ENCODE measurements at places on chromosomes 6 and 20.

GRCh38 chr6:18091382-18091781 is 31.1 kb downstream of the NHLRC1 start:
- no peak for DNase-seq

DNA sequence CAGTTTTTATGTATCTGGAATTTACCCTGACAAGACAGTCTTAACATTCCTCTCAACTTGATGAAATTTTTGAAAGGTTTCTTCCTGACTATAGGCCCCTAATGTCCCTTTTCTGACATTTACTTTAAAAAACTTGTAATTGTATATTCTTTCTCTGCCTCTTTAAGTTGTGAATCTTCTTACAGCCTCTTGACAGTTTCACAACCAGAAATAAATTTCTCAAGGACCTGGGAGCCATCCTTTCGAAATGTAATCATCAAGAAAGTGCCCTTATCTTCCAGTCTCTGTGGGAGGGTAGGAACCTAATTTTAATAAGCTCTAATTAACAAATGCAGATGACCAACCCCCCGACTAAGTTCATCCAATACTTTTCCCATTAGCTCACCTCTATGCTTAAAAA is 403.6 kb upstream of the GJE1 start:
- no peak for DNase-seq

DNA sequence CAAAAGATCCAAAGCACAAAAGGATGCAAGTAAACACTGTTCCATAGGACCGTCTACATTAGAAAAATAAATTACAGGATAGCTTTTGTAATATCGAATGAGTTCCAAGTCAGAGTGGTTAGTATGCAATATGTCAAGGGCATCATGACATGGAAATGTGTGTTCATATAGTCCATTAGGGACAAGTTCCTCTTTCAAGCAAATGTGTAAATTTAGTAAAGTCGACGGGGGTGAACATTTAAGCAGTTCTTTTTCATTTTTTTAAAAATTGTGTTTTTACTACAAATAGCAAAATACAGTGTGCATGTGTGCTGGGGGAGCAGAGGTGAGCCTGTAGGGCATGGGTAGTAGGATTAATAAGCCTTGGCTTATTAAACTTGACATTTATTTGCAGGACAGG is 359.0 kb downstream of the ESR1 start:
- DNase-seq = no peak

GRCh38 chr6:6057442-6058053 is 50.8 kb upstream of the NRN1 start:
- peak; percentile 28 for DNase-seq

DNA sequence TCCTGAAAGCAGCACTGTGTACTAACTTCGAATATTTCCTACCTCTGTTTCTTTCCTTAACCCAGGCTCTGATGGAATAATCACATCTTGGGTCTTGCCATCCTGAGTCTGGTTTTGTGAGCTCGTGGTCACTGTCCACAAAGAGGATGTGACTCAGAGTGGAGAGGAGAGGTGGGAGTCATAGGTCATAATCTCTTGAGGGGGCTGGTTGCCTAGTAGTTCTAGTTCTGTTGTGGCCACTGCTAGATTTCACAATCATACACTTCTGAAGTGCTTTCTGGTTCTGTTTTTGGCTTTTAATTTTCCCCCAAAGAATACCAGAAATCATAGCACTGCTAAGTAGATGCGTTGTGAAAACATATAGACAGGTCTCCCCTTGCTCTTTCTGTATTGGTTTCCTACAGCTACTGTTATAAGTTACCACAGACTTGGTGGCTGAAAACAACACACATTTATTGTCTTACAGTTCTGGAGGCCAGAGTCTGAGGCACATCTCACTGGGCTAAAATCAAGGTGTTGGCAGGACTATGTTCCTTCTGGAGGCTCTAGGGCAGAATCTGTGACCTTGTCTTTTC is 102.8 kb downstream of the NRSN1 start:
- DNase-seq = peak; percentile 35

DNA sequence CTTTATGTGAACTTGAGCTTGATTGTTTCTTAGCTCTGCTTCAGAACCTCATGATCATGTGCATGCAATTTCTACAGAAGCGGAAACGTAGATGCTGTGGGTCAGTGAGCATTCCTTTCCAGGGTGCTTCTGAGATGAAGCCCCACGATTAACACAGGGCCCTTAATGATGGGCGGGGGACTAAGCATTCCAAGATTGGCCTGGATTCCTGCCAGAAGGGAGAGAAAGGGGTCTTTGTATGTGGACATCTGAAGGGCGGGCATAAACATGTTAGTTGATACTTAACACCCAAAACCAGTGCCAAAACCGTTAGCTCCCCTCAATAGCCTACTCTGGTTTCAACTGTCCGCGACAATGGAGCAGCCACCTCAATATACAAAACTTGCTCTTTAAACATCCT is 46.9 kb upstream of the POU3F2 start:
- DNase-seq = no peak

DNA sequence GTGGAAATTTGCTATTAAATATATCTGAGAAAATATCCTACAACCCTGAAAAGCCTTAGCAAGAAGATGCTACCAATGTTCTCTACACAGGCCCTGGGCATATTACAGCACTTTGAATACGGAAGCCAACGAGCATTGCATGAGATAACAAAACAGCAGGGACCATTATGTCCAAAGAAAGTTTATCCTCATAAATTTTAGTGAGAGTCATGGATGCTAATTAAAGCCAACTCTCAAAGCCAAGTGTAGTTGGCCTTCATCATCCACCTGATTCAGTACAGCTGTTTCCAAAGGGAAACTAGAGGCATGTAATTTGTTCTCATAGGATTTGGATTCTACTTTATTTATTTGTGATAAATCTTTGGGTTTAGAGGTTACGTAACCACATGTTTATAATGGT is 564.8 kb downstream of the RFPL4B start:
- no peak for DNase-seq

GRCh38 chr20:58870293-58871014 is 17.9 kb downstream of the GNAS start:
- DNase-seq = peak; percentile 59

- DNase-seq = no peak
These were observed 245.9 kb downstream of the EYS start for GRCh38 chr6:65461121-65461520.

GRCh38 chr6:170178561-170179477 is 112.1 kb downstream of the DLL1 start:
- no peak for DNase-seq

- DNase-seq = no peak
These were observed 20.0 kb upstream of the TRAF3IP2 start for GRCh38 chr6:111625461-111626391.

DNA sequence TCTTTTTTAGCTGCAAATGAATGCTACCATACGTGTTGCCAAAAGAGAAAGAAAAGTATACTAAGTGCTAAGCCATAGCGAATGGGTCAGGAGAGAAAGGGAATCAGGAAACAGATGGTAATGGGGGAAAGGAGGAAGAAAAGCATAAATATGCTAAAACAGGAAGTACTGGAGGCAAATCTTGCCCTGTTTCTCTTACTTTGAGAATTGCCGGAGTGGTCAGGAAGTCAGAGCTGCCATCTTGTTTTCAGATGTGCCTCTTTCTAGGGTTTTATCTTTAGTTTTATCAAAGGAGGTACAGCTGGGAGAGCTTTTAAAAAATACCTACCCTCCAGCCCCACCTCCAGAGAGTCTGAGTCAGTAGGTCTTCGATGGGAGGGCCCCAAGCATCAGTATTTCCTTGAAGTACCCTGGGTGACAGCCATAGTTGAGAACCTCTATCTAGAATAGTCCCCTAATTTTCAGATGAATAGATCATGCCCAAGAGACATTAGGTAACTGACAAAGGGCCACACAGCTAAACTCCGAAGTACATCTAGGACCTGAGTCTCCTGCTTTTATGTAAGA is 193.3 kb downstream of the CLIC5 start:
- no peak for DNase-seq

GRCh38 chr6:149173222-149173621 is 144.3 kb upstream of the TAB2 start:
- DNase-seq = no peak

Data from CD4-positive, alpha-beta T cell treated with Interleukin-4 for 1 hour (primary cell).